ENCODE measurements at places on chromosomes 2 and 18.

GRCh38 chr2:236969767-236970655 lies 115.7 kb upstream of the COPS8 start:
- DNase-seq, result peak; percentile 31

GRCh38 chr2:160876765-160877164 lies 283.5 kb upstream of the TANK start:
- no peak for DNase-seq

DNA sequence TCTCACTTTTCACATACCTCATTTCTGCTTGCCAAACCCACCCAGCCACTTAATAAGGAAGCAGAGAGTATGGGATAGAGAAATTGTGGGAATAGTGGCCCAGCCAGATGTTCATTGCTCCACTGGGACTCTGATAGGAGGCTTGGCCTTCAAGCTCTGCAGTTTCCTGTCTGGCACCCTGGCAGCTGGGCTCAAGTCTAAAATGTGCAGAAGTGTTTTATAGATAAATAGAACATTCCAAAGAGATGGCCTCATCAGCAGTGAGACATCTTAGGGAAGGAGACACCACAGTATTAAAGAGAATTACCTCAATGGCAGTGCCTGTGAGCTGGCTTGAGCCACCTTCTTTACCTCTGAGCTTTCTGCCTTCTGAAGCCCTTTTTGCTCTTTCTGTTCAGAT lies 24.7 kb downstream of the COPS7B start:
- no peak for DNase-seq

DNA sequence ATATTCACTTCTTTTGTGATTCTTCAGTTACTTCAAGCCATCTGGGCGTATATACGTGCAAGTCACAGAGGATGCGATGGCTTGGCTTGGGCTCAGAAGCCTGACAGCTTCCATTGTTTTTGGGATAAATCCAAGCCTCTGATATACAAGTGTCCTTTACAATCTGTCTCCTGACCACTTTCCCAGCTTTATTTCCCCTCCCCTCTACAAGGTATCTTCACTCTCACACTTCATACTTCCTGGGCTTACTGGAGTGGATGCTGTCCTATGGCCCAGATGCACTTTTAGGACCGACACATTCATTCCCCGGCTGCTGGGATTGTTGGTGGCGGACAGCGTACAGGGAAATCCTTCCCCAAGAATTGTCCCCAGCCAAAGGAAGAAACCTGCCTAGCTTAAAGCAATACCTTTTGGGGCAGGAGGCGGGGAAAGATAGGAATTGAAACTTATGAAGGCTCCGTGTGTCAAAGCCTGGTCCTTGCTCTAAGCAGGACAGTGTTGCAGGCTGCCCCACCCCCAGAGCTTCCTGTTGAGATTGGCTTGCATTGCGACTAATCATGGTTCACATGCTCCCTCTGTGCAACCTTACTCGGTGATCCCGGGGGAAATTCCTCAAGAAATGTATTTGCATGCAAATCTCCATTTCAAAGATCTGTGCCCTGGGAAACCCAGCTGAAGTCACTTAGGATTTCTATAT lies 802.9 kb upstream of the ID2 start:
- DNase-seq, result no peak

GRCh38 chr2:37167636-37168180 lies 10.9 kb upstream of the EIF2AK2 start:
- DNase-seq, result no peak

DNA sequence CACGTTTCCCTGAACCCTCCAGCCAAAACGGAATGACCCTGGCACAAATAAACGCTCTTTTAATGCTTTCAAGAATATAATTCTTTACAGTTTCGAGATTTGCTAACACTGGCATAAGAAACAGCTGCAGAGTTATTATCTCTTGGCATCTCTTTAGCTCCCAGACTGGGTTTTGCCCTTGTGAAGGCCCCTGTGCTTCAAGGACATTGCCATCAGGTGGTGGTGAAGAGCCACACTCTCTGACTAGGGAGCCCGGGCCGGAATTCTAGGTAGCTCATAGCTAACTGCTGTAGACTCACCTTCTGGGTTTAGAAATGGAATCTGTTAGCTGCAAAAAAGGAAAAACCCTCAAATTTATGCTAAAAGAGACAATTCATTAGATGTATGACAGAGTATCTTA lies 13.3 kb upstream of the GALNT14 start:
- DNase-seq, result no peak

- DNase-seq, result no peak
Observed at GRCh38 chr2:21501376-21502027, 377.7 kb downstream of the TDRD15 start.

DNA sequence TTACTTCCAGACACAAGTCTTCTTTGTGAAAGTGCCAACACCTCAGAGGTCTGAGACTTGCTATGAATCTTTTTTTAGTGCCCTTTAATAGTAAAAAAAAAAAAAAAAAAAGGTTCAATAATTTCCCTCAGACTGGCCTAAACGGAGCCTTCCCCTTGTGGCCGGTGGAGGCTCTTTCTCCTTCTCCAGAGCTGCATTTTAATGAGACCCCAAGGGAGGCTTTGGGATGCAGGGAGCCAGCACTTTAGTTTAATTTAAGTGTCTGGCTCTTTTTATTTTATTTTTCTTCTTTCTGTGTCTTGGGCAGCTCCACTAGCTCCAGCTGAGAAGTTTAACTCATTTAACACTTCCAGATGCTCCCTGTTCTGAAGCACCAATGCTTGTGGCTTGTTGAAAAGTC lies 67.8 kb upstream of the MAPK4 start:
- no peak for DNase-seq

- no peak for DNase-seq
Observed at GRCh38 chr2:25804338-25804737, 73.9 kb downstream of the ASXL2 start.

GRCh38 chr18:29540548-29540947 lies 1363.6 kb upstream of the CDH2 start:
- DNase-seq, result no peak

DNA sequence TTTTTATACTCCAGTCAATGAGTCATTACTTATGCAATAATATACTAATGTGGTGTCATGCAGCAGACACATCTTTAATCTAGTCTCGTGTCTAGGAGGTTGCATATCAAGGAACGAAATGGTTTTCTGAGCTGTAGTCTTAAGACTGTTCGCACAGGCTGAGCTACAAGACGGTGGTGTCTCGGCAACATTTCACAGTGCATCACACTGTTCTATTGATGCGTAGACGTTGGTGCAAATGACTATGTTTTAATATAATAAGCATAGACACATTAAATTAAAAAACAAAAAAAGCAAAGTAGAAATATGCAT lies 864.2 kb downstream of the GALR1 start:
- DNase-seq, result no peak

DNA sequence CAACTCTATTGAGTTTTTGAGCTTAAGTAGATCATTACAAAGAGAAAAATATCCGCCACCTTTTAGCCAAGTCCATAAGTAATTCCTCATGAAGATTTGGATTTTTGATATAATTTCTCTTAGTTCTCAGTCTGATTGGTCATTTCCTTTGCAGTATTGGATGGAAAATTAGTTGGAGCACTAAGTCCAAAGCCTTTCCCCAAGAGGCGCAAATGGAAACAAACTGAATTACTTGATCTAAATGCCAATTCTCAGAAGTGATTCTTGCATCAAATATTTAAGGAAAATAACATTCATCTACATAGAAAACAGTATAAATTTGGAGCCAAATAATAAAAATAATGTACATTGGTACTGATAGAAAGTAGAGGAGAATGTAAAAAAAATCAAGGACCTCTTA lies 115.6 kb downstream of the CACNB4 start:
- no peak for DNase-seq

GRCh38 chr2:219207884-219208740 lies 1.5 kb downstream of the ZFAND2B start:
- no peak for DNase-seq

DNA sequence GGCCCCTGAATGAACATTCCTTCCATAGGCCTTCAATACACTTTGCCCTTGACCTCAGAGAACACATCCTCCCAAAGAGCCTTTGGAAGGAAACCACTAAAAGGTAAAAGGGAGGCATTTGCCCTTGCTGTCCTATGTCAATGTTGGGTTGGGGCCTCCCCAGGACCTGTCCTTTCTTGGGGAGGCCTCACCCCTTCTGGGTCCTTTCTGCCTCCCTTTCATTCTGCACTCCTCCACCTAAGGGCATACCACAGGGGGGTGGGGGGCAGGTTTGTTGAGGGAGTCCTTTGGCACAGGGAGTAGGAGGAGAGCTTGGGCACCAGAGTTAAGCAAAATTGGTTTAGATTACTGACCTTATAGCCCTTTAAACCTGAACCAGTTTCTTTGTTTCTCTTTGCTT lies 32.5 kb upstream of the ATP6V1B1 start:
- DNase-seq, result no peak

DNA sequence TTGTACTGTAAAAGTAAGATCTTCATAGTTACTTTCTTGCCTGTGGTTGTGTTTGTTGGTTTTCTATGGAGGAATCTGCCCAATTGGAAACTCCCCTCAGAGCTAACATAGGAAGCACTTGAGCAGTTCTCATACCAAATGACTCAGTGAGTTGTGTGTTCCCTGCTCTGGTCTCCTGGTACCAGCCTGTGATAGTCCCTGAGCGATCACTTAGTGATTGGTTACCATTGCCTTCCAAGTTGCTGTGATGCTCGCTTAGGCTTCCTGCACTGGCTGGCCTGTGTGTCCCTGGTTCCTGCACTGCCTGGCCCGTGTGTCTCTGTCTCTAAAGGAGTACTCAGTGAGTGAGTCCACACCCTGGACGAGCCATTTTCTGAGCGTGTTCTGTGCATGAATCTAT lies 133.0 kb downstream of the MAP4K4 start:
- DNase-seq, result no peak

DNA sequence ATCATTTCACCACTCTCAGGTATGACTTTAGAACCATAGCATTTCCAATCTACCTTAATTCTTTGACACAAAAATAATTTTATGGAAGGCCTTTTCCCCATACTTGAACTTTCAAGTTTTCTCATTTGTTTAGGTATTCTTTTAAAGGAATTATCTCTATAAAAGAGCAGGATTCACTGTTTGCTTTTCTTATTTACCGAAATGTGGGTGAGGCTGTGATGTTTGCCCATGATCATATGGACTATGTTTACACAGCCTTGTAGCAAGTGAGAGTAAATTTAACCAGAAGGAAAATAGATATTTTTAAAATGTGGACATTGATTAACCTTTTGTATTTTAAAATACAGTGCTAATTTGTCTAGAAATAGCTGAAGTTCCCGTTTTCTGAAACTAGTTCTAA lies 26.3 kb downstream of the CAB39 start:
- DNase-seq, result no peak

- no peak for DNase-seq
Observed at GRCh38 chr18:35905436-35905835, 67.0 kb upstream of the RMP24 start.

GRCh38 chr2:162029287-162029901 lies 44.6 kb downstream of the DPP4 start:
- DNase-seq, result no peak

DNA sequence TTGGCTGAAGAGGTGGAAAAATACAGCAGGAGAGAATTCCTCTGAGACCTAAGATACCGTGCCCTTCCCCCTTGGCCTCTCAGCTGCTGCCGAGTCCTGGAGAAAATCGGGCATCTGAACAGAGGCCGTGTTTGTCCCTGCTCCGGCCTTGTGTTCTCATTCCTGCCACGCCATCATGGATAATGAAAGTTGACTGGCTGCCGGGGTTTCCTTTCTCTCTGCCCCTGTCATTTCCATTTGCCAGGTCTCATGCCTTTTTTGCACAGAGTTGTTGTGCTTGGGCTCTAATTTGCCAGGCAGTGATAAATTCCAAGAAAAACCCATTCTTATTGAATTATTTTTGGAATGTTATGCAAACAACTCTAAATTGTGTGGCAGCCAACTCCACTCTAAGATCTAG lies 496.9 kb upstream of the TNP1 start:
- no peak for DNase-seq

GRCh38 chr18:2994603-2995432 lies 18.1 kb downstream of the LPIN2 start:
- DNase-seq, result peak; percentile 64

DNA sequence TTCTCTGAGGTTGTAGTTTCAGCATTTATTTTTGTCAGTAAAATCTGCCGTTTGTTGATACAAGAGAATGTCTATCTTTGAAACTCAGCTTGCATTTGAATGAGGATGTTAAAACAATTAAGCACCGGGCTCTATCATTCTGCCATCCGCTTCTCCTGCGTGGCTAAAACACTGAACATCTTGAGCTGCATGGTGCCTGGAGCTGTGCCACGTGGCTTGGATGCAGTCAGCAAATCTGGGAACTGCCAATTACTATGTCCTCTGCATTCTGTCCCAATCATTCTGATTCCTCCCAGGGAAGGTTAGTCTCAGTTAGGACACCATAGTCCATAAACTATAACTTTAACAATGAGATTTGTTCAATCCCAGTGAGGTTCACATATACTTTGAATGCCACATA lies 598.4 kb downstream of the FBXO15 start:
- no peak for DNase-seq

- DNase-seq, result no peak
Observed at GRCh38 chr2:227348324-227348723, 23.3 kb downstream of the MFF start.

DNA sequence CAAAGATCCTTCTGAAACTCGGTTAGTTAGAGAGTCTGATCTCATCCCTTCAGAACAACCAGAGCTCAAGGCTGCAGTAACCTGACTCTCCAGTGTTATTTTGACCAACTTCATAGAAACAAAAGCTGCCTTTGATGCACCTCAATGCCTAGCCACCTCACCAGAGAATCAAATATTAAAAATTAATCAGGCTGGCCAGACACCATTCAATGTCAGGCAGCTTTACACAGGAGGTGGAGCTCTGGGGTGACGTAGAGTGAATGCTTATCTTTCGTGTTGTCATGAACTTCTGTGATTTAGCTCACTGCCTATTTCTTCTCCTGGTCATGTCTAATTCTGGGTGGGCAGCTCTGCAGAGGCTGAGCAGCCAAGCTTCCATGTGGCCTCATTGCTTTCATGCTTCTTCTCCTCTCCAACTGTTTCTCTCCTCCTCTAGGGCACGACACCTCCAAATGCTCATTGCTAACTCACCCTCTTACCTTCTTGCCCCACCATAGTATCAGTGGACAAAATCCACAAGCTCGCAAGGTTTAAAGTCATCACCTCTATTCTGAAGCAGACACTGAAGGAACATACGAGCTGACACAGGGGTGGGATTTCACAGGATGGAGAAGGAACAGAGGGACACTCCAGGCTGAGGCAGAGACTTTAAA lies 39.4 kb downstream of the AAK1 start:
- DNase-seq, result no peak

GRCh38 chr2:230749111-230749510 lies 36.5 kb downstream of the CAB39 start:
- DNase-seq, result no peak

DNA sequence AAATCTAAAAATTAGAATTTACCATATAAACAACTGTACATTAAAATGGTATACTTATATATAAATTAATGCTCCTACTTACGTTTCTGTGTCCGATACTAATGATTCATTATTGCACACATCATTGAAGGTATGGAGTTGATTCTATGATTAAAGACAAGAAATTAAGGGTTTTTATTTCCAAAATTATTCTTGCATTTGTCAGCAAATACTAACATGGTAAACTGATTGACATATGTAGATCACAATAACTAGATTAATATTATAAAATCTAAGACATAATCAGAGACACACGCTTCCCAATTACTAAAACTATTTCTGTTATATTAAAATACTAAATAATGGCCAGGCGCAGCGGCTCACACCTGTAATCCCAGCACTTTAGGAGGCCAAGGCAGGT lies 92.6 kb downstream of the USP34 start:
- no peak for DNase-seq
